Upper lobe of left lung (tissue), 6 donors: ENCODE measurements at places on chromosomes 7 and 10.

DNA sequence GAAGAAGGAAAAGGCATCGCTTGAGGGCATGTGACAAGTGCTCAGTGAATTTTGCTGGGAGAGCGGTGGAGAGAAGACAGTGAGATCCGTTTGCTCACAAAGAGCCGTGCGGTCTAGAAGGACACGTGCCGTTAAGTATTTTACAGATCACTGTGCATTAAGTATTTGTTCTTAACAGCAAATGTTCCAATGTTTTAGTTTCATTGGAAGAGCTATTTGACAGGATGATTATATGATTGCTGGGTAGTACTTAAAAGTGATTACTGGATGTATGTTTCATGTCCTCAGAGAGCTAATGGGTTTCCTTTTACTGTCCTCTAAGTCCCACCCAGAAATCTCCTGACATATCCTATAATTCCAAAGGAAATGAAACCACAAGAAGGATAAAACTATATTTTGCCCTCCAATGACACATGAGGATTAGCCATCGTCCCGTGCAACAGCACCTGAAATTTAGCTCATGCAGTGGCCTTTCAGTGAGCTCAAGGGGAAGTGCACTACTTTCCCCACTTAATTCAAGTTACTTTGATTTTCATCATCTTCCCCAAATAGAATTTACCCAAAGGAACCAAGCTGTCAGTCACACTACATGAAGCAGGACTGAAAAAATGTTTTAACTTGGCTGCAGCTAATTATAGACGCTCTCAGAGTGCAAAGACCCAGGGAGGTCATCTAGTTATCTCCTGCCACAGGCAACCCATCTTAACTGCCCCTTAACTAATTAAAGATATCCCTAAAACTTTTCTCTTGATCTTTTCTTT is 80.3 kb downstream of the KLF6 start:
- no peak for DNase-seq

DNA sequence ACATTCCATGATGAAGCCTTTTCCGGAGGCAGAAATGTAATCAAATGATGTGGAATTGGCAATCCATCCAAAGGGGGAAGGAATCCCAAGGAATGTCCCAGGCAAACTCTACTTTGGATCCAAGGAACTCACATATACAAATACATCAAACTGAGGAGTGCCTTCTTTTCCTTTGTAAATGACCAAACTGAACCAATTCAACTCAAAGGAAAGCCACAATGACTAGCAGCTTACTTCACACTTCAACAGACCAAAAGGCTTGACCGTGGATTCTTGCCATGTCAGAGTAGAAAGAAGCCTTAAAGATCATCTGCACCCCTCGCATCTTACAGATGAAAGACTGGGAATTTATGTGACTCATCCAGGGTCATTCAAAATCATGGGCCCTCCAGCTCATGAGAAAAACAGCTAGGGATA is 79.7 kb upstream of the MACROH2A2 start:
- no peak for DNase-seq

- DNase-seq = no peak
Measured at GRCh38 chr7:22346383-22347107, 10.4 kb downstream of the RAPGEF5 start.

GRCh38 chr10:88117869-88118632 is 254.6 kb downstream of the PTEN start:
- DNase-seq = no peak

DNA sequence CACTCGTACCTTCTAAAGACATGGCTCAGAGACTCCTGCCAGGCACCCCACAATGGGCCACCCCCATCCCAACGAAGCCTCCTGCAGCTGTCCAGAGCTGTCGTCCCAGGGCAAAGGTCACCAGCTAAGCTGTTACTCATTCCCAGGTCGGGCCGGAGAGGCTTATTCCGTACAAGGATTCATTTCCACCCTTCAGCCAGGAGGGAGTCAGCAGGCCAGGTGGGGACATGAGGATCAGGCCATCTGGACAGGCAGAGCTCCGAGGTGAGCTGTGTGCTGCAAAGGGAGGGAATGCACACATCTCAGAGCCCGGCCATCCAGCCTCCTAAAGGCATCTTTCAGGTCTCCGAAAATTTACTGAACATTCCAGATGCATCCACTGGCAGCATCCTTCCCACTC is 63.9 kb upstream of the NANOS1 start:
- DNase-seq = no peak

DNA sequence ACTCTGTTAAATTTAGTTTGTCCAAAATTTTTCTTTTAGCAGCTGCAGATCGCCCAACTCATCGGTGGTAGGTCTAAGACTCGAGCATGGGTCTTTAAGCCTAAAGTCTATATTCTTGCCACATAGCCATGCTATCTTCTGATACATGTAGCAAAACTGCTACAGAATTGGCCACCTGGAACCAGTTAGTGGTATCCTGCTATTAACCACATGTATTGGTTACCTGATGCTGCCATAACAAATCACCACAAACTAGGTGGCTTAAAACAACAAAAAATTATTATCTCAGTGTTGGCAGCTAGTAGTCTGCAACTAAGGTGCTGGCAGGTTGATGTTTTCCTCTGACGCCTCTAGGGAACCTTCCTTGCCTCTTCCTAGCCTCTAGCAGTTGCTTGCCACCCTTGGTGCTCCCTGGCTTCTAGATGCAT is 96.7 kb upstream of the PIK3CG start:
- no peak for DNase-seq

GRCh38 chr7:110358028-110358427 is 732.9 kb upstream of the LRRN3 start:
- DNase-seq = no peak

DNA sequence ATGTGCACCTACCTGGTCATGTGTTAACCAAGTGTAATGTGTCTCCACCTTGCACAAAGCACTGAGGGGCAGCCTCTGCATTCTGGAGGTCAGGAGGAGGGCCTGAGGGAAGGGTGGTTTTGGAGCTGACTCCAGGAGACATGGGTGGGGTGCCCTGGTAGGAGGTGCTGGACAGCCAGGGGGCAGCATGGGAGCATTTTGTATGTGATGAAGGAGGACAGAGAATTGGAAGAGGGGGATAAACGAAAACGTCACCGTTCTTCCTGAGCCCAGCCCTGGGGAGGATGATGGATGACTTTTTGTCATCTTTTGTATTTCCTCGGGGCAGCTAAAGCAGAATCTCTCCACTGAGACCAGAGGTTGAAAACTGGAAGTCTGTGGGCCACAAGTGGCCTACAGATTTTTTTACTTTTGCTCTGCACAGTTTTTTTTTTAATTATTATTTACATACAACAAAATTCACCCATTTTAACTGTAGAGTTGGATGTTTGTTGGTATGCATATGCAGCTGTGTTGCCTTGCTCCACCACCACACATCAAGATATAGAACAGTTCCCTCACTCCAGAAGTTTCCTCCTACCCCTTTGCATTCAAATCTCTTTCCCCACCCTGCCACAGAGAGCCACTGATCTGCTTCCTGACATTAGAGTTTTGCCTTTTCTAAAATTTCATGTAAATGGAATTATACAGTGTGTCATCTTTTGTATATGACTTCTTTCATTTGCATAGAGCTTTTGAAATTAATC is 242.5 kb downstream of the VTI1A start:
- no peak for DNase-seq

DNA sequence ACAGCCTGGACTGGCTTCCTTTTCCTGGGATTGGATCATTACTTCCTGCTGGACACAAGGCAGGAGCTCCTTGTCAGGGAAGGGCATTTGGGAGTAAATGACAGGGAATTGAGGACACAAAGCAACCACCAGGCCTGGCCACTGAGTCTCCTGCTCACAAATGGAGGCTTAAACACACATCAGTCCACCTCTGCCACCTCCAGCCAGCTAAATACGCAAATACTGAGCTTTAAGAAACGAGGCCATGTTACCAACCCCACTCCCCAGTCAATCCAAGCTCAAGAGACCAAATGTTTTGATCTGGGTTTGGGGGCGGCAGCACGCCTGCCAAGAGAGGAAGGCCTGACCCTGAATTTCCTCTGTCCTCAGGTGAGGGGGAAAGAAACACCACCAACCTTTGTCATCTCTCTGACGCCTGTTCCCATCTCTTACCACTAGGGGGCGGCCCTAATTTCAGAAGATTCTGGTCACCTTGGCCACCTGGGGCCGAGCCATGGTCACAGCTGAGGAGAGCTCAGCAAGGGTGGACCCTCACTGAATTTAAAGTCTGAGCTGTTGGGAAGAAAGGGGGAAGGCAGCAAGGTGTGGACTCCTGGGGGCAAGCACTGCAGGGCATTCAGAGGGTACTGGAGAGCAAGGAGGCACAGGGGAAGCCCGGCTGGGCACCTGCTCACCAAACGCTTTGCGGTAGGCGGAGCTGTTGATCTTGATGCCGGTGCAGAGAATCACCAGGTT is 16.5 kb downstream of the AIFM2 start:
- peak; percentile 52 for DNase-seq
